ENCODE measurements at places on chromosomes 5 and 9.

GRCh38 chr9:129650680-129651235 is 8.8 kb upstream of the ASB6 start:
- DNase-seq, result no peak

DNA sequence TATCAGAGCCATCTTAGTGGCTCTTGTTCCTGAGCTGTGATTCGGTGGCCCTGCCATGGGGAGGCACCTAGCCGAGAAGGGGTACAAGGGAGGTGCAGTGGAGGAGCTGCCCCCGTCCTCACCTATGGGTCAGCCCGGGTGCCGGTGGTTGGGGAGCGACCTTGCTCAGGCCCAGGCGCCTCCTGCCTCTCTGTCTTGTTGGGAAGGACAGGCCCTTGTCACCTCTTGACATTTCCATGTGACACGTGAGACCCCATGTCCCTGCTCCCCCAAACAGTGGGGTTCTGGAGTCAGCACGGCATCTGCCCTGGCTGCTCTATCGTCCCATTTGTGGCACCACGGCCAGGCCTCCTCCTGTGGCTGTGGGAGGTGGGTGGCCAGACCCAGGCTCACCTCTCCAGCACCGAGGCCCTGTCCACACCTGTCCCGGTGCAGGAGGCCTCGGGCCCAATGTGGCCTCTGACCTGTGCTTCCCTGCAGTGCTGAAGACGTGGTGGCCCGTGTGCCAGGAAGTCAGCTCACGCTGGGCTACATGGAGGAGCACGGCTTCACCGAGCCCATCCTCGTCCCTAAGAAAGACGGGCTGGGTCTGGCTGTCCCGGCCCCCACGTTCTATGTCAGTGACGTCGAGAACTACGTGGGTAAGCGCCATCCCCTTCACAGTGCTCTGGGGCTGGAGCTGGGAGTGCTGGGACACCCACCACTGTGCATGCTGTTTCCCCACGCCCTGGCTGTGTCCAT is 68.9 kb downstream of the PHF2 start:
- no peak for DNase-seq

DNA sequence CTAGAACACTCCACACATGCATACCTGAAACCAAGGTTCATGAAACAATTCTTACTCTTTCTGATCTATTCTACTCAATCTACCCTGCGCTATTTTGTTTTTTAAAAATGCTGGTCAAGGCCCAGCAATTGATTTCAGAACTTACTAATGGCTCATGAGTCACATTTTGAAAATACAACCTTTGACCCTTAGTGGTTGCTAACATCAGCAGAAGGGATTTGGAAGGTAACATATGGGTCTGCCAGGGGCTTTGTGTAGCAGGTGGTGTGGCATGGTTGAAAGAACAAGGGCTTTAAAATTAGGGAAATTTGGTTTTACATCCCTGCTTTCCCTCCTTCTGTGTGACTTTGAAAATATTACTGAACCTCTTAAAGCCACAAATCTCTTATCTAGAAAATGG is 101.4 kb downstream of the ATG10 start:
- DNase-seq, result no peak

GRCh38 chr5:135026645-135027265 is 7.3 kb downstream of the PITX1 start:
- DNase-seq, result no peak

GRCh38 chr5:95712347-95712958 is 18.7 kb upstream of the RHOBTB3 start:
- peak; percentile 39 for DNase-seq

DNA sequence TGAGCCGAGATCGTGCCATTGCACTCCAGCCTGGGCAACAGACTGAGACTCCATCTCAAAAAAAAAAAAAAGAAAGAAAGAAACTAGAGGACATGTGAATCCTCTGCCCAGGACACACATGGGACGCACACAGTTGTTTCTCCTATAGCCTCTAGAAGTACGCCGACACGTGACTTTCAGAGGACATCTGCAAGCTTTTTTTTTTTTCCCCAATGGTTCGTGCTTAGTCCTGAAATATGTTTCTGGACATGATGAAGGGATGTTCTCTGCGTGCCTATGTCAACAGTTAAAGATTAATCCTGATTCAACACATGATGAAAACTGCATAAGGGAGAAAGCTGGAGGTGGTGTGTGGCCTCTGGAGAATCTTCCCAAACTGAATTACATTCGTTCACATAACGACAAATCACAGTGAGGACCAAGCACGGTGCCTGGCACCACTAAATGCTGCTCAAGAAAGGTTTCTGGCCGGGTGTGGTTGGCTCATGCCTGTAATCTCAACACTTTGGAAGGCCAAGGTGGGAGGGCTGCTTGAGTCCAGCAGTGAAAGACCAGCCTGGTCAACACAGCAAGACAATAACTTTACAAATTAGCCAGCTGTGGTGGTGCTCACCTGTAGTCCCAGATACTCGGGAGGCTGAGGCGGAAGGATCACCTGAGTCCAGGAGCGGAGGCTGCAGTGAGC is 9.8 kb downstream of the COL23A1 start:
- no peak for DNase-seq

GRCh38 chr9:33817327-33818166 is 587 bp downstream of the UBE2R2 start:
- DNase-seq, result peak; percentile 22

GRCh38 chr5:175842951-175843793 is 28.2 kb upstream of the CPLX2 start:
- no peak for DNase-seq

DNA sequence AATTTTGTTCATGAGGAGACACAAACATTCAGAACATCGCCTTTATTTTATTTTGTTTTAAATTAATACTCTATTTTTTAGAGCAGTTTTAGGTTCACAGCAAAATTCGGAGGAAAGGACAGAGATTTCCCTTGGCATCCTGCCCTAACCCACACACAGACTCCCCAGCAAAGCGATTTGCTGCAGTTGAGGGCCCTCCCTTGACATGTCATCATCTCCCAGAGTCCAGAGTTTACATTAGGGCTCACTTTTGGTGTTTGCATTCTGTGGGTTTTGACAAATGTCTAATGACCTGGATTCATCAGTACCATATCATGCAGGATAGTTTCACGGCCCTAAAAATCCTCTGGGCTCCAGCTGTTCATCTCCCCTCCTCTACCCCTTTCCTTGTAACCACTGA is 33.6 kb upstream of the COL5A1 start:
- DNase-seq, result no peak

DNA sequence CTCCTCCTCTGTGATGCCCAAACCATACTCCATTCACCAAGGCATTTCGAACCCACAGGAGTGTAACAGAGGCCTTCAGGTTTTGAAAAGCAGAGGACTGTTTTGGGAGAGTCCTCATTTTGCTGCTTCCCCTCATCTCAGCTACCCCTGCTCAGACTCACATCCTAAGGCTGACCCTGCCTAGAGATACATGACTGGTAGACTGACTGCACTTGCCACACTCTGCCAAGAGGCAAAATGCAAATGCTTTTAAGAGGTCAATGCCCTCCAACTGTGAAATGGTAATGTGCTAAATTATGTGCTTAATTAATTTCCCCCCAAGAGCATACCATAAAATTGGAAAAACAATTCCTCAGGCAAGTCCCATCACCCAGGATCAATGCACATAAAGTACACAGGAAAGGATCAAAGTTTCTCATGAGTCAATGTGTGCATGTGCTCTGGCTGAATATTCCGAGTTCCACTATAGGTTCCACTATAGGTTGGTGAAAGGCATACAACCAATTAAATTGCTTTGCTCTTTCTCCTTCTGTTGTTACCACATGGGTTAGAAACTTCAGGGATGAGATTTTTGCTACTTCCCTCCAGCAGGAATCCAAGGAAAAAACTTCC is 87.0 kb downstream of the RGS7BP start:
- no peak for DNase-seq

- no peak for DNase-seq
Measured at GRCh38 chr9:81522716-81523551, 166.4 kb downstream of the TLE1 start.

DNA sequence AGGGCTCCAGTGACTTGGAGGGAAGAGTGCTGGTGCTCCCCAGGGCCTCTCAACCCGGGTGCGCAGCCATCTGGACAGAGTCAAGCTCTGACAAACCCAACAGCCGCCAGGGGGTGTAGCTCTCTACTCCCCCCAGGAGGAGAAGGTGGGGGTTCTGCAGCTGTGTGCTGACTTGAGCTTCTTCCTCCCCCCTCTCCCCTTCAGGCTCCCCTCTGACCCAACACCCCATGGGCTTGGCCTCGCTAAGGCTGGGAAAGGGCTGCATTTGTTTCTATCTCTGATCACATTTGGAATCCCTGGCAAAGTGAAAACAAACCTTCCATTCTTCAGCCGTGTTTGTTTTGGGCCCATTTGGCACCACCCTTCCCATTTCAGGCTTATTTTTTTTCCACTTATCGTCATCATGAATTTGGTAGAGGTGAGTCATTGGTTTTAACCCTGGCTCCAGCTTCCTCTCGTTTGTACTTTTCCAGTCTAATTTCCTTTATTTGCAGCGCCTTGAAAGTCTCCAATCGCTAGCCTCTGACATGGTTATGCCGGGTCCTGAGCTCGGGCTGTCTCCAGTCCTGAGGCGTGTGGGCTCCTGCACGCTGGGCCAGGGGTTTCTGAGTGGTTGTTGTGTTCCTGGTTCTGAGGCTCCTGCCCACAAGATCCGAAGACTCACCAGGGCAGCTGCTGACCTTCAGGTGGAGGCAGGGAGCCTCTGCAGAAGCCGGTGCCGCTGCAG is 36.1 kb downstream of the DAP start:
- DNase-seq, result no peak

- DNase-seq, result peak; percentile 21
Measured at GRCh38 chr9:129834489-129835127, 467 bp downstream of the C9orf78 start.

GRCh38 chr5:83101514-83101913 is 24.2 kb downstream of the XRCC4 start:
- no peak for DNase-seq

DNA sequence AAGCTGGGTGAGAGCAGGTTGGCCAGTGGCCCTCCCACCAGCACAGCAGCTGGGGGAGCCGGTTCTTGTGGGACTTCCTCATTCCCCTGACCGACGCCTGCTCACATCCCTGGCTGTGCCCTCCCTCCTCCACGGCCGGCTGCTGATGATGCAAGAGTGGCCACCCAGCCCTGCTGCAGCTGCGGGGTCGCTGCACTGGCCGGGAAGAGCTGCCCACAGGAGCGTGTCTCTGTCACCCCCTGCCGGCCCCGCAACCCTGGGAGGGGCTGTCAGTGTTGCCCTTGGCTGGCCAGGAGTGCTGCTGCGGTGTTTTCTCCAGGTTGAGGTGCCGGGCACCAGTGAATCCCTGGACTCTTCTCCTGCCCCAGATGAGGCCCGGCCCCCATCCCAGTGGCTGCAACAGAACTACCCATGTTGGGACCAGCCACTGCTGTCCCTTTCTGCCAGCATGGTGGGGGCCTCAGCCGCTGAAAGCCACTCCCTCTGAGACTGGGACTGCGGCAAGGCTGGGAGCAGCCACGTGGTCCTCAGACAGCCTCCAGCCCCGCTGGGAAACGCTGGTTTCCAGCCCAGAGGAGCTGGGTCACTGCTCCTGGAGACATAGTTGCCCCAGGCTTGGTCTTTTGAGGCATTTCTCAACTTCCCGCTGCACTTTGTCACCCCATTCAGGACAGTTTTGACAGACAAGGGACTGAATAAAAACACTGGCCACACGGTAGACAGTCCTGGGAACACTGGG is 739 bp downstream of the CARD9 start:
- no peak for DNase-seq

DNA sequence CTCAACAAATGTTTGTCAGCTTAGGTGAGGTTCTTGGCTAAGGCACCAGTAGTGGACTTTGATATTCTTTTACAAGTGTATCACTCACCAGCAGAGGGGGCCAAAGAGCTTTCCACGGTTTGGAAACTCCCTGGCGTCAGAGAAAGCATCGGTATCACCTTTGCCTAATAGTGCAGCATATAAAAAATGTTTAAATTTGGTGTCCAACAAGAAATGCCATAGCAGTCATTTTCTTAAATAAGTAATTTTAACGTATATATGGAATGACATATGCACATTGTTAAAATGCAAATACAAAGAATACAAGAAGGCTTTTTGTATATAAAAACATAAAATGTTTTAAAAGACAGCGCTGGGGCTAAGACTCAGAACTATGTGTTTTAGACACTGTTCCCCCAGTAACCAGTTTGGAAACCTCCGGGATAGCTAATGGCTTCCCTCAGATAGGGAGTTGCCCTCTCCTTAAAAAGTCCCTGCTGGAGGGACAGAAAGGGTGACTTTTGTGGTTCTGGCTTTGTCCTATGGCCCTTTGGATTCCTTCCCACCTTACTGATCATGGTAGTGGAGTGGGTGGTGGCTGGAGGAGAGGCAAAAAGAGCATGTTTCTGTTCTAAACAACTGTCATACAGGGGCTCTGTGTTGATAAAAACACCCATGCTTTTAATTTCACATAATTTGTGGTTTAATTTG is 124.6 kb downstream of the GPBP1 start:
- DNase-seq, result peak; percentile 92

- DNase-seq, result no peak
Measured at GRCh38 chr5:152634586-152634985, 229.5 kb upstream of the NMUR2 start.

GRCh38 chr5:90265545-90265857 is 144.1 kb downstream of the CETN3 start:
- DNase-seq, result no peak

DNA sequence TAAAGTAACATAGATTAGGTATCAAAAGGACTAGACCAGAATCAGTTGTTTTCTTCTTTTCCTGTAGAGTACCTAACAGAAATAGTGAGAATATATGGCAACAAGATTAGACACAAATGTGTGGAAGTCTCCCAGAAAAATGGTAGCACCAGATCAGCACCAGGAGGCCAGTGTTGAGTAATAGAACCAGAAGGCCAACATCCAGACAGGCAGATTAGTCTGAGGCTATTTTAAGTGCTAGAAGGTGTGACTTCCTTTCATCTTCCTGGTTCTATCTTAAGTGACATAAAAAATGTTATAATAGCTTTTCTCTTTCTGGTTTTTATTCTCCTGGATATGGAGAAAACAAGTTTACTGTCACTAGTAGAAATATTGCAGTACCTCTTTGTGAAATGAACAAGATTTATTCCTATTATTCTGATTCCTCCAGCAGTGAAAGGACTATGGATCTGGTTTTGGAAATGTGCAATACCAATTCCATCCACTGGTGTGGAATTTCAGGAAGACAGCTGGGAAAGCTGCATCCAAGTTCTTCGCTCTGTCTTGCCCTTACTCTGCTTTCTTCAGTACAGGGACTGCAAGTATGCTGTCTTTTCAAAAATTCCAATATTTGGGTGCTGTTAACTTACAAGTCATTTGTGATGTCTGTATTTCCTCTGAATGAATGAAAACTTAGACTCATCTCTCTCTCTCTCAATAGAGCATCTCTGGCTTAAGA is 39.1 kb downstream of the SHLD3 start:
- DNase-seq, result no peak

- DNase-seq, result no peak
Measured at GRCh38 chr5:95725937-95726810, 5.0 kb upstream of the RHOBTB3 start.

DNA sequence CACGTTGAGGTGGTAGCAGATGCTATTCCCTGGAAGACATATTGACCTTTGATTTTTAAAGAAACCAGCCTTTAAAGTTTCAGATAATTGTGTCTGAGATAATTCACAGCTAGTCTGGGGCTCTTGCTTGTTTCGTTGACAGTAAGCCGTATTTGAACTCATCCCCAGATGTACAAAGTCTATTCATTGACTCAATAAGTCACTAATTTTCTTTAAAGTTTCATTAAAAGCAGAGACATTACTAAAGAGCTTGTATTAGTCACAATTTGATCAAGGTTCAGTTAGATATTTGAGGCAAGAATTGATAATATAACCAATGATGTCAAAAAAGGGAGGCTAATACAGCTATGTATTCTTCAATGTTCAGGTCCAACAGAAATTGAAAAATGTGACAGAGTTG is 158.0 kb downstream of the PCSK1 start:
- no peak for DNase-seq
